ENCODE measurements at places on chromosomes 13 and 19.
A peak's percentile ranks its signal among the peaks of the same experiment; 100 is the strongest.

GRCh38 chr19:5121266-5122120, 152.6 kb downstream of the KDM4B start:
- no peak for DNase-seq

GRCh38 chr19:11721681-11722080, 17.1 kb downstream of the ZNF823 start:
- DNase-seq = no peak

GRCh38 chr19:5697890-5698634, 8.0 kb downstream of the RPL36 start:
- no peak for DNase-seq

- DNase-seq = no peak
Measured at GRCh38 chr13:22757530-22758120, 423.2 kb upstream of the SGCG start.

- DNase-seq = no peak
Measured at GRCh38 chr19:49189259-49189658, 31.7 kb downstream of the TRPM4 start.

DNA sequence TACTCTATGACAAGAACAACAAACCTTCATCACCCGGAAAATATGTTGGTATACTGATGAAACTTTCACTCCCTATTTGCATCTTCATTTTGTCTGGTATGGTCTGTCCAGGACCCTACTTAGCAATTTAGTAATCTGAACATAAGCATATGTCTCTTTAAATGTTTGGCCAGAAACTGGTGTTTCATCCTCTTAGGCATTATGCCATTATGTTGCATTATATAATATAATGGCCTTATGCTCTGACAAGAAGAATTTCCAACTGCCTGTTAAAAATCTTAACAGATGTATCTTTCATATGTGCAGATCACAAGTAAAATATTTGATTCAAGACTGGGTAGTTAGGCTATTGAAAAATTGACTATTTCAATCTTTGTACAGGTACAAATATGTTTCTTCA, 610.6 kb upstream of the PRR20A start:
- DNase-seq = no peak

DNA sequence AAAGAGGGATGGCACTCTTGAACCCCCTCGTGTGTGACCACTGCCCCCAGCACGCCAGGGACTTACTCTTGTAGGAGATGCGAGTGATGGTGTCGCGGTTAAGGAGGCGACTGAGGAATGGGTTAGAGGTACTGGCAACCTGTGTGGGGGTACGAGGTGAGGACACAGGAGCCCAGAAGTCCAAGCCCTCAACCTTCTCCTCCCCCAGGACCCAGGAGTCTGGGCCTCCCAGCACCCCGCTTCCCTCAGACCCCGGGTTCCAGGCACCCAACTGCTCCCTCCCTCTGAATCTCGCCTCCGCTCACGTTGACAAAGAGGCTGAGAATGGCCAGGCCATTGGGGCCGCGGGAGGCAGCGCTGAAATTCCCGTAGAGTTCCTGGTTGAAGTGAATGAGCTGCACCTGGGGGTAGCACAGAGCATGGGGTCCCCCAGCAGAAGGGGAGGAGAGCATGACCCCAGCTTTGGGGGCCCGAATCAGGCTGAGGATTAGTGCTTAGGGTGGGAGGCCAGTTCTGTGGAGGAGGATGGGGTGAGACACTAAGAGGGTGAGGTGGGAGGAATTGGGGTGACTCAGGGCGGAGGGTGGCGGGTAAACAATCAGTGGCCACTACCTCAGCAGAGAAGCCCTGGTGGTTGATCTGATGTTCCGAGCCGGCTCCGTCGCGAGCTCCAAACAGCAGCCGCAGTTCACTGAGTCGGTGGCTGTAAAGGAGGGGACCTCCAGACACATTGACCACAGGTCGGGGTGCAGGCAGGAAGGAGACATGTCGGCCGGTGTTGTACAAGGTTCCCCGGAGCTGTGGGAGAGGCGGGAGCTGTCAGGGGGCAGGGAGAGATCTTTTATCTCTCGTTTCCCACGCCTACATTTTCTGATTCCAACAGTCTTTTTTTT, 2.5 kb upstream of the DBP start:
- no peak for DNase-seq

GRCh38 chr19:14072535-14073260, at the start of gene MISP3:
MISP3 (plus strand) TSS chr19:14072786; CDS start chr19:14073310, 524 bp downstream.
- no peak for DNase-seq

- DNase-seq = no peak
Measured at GRCh38 chr19:30312582-30313352, 59.4 kb upstream of the ZNF536 start.

GRCh38 chr19:18870531-18871172, 25.3 kb downstream of the CERS1 start:
- DNase-seq = no peak

DNA sequence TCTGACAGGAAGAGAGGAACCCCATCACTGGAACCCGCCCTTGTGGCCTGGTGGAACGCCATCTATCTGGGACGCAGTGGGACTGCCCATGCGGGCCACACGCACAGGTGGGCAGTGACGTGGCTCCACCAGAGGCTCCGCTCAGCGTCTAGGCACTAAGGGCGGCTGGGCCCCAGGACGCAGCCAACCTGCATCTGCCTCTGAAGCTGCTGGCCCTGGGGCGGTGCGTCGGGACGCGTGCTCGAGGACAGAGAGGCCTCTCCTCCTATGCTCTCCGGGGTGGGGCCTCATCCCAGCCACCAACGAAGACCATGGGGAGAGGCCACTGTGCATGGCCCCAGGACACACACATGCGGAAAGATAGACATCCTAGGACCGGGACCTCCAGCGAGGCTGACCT, 18.1 kb downstream of the IZUMO4 start:
- DNase-seq = no peak

DNA sequence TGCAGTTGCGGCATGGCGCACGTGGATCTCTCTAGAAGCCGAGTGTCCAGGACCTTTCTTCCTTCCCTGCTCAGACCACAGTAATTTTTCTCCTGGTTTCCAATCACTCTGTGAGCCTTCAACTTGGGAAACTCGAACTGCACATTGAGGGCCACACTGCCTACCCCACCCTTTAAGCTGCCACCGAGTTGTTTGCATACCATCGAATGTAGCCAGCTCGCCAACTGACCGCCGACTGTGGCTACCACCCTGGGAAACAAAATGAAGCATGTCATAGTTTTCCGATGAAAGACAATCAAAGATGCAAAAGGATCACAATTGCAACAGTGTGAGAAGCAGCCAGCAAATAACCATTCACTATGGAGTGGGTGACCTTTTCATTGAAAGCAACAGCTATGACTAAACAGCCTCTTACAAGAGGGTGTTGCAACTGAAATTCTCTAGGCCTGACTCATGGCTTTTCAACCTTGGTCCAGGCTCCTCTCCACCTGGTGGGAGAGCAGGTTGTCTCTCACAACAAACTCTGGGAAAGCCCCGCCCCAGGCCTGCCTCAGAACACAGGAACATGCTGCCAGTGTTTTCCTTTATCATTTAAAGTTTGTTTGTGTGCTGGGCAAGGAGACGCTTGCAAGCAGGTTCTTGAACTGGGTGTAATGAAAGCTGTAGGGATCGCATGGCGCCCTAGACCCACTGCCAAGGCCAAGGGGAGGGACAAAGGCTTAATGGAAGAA, 141.7 kb upstream of the SERP2 start:
- no peak for DNase-seq

DNA sequence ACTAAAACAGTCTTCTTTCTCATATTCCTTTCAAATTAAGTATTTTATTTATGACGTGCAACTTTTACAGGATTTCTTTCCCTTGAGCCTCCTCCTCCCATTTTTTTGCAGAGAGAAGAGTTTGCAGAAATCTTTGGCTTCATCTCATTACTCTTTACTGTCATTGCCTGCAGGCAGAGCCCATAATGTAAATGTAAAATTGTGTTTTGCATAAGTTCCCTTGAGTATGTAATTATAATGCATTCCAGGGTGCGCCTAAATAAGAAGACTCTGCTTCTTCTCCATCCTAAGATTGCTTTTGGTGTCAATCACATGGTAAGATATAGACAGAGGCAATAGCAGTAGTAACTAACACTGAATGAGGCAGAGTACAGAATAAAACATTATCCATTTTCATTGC, 23.0 kb downstream of the MIR17HG start:
- no peak for DNase-seq

GRCh38 chr19:16340654-16341053, 16.0 kb downstream of the KLF2 start:
- no peak for DNase-seq

- no peak for DNase-seq
Measured at GRCh38 chr19:55275851-55276719, 3.8 kb downstream of the HSPBP1 start.

- DNase-seq = no peak
Measured at GRCh38 chr19:50500753-50501151, 10.2 kb downstream of the JOSD2 start.

DNA sequence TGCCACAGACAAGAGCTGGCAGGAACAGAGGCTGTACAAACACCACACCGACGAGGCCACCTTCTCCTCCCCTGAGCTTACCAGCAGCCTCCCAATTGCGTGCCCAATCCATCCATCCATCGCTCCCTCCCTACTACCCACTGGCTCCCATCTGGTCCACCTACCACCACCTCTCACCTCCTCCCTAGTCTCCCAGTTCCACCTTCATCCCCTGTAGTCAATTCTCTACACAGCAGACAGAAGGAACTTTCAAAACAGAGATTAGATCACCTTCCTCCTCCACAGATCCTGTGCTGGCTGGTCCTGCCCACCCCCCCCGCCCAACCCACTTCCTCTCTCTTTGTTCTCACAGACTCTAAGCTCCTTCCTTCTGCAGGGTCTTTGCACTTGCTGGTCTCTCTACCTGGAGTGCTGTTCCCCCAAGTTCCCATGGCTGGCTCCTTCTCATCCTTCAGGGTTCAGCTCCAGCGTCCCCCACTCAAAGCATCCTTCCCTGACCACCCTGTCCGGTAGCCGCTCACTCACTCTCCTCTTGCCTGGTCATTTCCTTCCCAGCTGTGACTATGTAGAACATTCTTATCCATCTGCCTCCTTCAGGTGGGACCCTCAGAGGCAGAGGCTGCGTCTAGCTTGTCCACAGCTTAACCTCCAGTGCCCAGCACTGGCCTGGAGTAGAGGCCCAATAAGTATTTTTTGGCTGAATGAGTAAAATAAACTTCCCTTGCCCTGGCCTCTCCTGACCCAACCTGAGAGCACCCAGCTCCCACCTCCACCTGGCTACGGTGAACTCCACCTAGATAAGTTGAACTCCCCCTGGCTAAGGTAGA, 23.0 kb downstream of the PIN1 start:
- no peak for DNase-seq

- no peak for DNase-seq
Measured at GRCh38 chr19:39833160-39833463, 850 bp downstream of the DYRK1B start.

DNA sequence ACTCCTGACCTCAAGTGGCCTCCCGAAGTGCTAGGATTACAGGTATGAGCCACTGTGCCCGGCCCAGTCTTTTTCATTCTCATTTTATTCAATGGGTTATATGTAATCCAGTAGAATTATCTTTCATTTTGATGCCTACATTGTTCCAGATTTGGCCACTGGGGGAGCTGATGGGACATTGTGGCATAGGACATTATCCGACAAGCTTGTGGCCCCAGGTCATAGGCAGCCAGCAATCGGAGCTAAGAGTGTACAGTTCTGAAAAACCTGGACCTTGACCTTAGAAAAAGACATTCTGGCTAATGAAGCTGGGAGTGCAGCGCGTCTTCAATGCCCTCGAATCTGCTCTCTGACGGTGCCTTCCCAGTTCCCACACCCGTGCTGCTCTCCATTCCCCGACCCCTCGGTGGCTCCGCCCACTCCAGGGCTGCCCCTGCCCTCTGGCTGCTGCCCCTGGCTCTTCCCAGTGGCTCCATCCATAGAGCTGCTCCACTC, 108.7 kb downstream of the TEX29 start:
- no peak for DNase-seq

GRCh38 chr13:35496761-35497386, 20.4 kb upstream of the MAB21L1 start:
- peak; percentile 48 for DNase-seq

DNA sequence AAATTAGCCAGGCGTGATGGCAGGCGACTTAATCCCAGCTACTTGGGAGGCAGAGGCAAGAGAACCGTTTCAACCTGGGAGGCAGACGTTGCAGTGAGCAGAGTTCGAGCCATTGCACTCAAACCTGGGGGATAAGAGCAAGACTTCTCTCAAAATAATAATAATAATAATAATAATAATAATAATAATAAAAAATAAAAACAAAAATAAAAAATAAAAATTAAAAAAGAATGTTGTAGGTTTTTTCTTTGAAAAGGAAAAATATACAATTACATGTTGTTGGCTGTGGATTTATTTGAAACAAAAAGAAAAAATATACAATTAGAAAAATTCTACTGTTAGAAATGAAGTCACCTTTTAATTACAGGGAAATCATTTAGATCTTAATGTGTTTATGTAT, 11.5 kb upstream of the PRODH2 start:
- DNase-seq = no peak

GRCh38 chr19:2252055-2252796, 3.1 kb downstream of the AMH start:
- no peak for DNase-seq

DNA sequence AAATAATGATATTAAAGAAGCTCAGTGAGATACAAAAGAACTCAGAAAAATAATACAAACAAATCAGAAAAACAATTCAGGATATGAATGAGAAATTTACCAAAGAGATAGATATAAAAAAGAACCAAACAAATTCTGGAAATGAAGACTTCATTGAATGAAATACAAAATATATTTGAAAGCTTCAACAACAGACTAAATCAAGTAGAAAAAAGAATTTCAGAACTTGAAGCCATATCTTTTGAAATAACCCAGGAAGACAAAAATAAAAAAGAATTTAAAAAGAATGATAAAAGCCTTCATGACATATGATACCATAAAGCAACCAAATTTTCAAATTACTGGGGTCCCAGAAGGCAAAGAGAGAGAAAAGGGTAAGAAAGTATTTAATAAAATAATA, 9.6 kb downstream of the LEUTX start:
- no peak for DNase-seq

Data from HL-60 (cell line).